Stimulated activated CD4-positive, alpha-beta T cell treated with anti-CD3 and anti-CD28 coated beads, Interleukin-15, amount 100 ng/mL, for 1 hour (primary cell): ENCODE measurements at places on chromosomes 3 and 15.

GRCh38 chr3:3739330-3740060 lies 59.7 kb upstream of the LRRN1 start:
- DNase-seq, result no peak

- DNase-seq, result no peak
These were observed 169.3 kb downstream of the RAB11A start for GRCh38 chr15:66038387-66039116.

DNA sequence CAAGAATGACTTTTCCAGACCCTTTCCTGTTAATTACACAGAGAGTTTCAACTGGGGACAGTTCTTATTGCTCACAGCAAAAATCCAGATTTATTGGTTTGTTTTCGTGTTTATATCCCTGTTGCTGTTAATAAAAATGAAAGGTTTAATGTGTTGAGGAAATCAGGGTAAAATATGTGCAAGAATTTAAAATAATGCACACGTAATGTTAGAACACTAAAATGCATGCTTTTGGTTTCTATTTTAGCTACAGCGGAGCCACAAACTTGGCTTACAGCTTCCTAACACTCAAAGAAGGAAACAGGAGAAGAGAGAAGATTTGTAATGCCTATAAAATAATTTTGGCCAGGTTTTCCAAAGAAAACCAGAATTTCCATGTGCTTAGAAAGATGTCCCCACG lies 62.7 kb downstream of the CASR start:
- no peak for DNase-seq

DNA sequence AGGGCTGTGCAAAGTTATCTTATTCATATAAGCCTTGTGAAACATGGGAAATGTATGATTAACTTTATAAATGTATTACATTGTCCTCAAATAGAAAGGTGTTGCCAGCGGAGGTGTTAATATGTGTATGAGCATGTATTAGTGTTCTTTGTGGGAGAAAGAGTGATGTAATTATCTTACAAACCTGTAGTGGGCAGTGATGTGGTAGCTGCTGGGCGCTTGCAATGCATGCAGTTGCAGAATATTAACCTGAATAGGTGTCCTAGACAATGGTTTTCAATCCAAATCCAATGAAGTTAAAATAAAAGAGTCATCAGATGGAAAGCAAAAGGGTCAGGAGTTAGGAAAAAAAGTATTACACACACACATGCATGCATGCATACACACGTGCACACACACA lies 881.3 kb upstream of the CADM2 start:
- DNase-seq, result no peak

DNA sequence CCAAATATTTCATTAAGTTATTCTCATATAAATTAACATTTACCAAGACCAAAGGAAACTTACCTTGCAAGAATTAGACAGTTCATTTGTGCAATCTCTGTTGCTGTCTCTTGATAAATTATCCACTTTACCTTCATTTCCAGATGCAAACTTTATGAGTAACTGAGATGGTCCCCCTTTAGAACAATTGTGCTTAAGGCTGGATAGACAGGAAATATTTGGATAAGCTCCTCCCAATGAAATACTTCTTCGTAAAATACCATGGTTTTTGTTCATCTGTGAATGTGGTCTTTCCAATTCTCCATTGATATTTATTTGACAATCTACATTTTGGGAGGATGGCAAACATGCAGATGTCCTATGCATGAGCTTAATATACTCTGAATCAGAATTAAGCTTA lies 78.2 kb downstream of the NEDD4 start:
- DNase-seq, result no peak

GRCh38 chr3:106086636-106087035 lies 217.8 kb upstream of the CBLB start:
- no peak for DNase-seq

- DNase-seq, result no peak
These were observed 22.9 kb upstream of the THUMPD3 start for GRCh38 chr3:9339761-9340471.

- DNase-seq, result no peak
These were observed 208.4 kb upstream of the DPPA4 start for GRCh38 chr3:109545746-109546145.

GRCh38 chr15:26971271-26972018 lies 464 bp downstream of the GABRG3 start:
- DNase-seq, result no peak

DNA sequence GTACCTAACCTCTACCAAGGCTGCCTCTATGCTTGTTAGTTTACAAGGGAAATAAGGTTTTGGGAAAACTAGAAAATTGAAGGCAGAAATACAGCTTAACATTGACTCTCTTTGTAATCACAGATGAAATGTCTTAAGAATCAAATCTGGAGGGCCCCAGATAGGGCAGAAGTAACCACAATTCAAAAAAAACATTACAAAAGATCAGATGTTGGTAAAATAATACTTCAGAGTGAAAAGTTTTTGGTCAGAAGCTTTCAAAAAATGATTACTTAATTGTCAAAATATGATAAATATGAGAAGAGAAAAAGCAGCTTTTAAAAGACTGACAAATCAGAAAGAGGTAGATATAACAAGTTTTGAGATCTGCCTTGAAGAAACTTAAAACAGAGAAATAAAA lies 425.1 kb upstream of the NECTIN3 start:
- DNase-seq, result no peak

DNA sequence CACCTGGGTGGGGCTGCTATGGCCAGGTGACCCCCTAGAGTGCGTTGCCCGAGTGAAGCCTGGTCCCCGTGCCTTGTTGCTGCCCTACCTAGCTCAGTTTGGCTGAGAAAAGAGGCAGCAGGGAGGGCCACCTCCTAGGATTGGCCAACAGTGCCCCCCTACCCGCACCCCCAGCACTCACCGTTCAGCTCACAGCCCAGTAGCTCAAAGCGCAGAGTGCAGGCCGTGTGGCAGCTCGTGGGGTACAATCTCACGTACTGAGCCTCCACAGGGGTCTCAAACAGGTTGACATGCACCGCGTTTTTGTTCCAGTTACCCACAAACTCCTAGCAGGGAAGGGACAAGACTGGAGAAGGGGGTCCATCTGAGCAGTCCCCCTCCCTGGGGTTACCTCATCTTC lies 7.6 kb downstream of the MFGE8 start:
- no peak for DNase-seq

DNA sequence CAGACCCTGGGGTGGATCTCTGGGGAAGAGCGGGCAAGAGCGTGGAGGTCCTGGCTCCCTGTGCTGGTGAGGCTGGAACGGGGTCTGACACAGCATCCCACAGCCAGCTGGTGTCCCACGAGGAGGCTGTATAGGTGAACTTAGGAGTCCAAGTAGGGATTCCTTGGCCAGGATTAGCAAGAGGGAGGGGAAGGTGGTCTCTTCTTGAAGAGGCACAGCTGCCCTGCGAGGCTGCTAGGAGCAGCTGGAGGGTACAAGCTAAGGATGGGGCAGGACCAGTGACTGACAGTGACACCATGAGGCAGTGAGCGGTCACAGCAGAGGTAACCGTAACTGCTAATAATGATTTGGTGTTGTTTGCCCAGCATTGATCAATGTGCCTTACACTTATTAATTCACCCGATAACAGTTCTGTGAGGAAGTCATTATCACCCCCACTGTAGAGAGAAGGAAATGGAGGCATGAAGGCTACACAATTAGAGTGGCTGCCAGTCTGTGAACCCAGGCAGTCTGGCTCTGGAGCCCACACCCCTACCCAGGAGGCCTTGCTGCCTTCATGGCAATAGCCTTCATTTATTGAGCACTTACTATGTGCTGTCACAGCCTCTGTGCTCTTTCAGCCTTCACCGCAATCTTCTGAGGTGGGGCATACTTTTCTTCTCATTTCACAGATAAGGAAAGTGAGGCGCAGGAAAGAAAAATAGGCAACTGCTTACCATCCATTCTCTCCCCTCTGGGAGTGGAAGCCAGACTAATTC lies 59.4 kb downstream of the TMEM44 start:
- peak; percentile 14 for DNase-seq

DNA sequence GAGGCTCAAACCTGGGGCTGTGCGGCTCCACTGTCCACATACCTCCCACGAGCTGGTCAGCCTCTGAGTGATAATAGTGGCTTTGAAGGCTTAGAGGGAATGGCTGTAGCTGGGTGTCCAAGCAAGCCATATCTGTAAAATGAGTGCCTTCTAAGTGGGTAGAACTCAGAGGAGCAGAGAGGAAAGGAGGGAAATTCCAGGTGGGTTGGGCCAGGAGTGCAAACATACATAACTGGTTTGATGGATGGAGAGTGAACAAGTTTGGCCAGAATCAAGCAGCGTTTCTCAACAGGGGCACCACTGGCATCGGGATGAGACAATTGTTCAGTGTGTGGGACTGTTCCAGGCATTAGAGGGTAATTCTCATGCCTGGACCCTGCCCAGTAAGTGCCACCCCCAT lies 91.1 kb downstream of the ASB7 start:
- no peak for DNase-seq

DNA sequence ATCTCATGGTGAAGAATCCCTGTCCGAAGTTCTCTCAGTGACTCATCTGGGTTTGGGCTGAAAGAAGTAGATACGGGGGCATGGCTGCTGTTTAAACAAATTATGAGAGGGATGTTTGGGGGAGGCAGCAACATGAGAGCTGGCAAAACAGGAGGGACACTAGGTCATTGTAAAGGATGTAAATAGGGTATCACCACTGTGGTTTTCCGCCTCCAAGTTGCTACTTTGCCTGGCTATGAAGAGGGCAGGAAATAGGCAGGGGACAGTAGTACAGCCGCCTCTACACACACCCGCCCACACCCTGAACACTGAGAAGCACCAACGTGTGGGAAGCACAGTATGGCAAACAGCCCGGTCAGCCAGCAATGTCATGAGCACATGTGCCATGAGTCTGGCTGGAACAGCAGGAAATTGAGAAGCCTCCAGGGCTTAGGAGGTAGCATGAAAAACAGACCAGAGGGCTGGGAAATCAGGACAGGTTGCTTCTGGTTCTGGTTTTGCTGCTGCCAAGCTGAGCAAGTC lies 17.1 kb downstream of the HEXA start:
- no peak for DNase-seq

GRCh38 chr3:156637480-156638022 lies 36.8 kb upstream of the TIPARP start:
- DNase-seq, result no peak

DNA sequence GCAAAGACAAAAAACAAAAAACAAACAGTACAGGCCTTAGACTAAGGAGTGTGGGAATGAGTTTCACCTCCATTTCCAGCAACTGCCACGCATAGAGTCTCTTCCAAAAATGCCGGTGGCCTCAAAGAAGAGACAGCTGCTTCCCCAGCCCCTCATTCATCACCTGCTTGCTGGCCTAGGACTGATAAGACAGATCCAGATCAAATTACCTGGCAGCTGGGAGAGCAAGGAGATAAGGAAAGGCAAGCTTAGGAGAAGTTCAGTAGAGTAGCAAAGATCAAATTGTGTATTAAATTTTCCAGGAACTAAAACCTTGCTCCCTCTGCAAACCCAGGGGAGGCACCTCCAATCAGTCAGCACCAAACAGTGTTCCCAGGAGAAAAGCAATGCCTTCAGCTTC lies 325.8 kb upstream of the CTNNB1 start:
- DNase-seq, result no peak

GRCh38 chr3:121918779-121919483 lies 24.7 kb downstream of the SLC15A2 start:
- no peak for DNase-seq

DNA sequence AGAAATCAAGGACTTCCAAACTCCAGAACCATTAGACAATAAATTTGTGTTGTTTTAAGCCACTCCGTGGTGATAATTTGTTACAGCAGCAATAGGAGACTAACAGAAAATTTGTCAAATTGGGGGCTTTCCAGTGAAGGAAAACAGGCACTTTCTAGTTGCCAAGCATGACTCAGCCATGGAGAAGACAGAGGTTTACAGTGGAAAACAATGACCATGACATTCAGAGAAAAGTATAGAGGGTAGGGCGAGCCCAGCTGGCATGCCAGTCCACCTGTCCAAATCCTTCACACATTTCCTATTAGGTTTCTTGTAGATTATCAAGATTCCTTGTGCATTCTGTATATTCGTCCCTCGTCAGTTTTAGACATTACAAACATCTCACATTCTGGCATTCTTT lies 24.9 kb downstream of the SLCO2A1 start:
- DNase-seq, result no peak

- no peak for DNase-seq
These were observed 11.2 kb downstream of the SH3GL3 start for GRCh38 chr15:83458381-83458780.

GRCh38 chr15:49848807-49849206 lies 228.0 kb downstream of the DTWD1 start:
- DNase-seq, result no peak

DNA sequence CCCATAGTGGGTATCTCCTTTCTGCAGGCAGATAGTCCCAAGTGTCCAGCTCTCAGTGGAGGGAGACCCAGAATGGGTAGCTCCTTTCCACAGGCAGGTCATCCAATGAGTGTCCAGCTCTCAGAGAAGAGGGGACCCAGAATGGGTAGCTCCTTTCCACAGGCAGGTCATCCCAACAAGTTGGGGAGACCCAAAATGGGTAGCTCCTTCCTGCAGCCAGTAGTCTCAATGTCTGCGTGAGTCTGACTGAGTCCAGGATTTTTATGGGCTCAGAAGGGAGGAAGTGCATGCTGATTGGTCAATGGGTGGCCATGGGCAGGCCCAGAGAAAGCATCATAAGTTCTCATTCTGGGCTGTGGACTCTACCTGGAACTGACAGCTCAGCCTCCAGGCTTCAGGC lies 150.7 kb upstream of the P2RY1 start:
- DNase-seq, result no peak

DNA sequence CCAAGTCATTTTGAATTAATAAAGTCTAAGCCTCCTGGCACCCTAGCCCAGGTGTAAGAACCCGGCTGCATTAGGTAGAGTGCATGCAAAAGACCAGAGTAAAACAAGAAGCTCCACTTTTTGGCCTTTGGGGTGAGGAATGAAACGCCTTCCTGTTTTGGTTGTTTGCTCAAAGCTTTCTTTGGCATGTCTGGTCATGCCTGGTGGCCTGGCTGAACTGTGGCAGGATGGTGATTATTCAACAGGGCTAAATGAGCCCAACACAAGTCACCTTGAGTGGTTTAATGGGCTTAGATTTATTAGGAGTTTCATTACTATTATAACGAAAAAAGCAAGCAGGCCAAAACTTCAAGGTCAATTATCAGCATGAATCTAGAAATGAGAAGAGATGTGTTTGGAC lies 40.9 kb upstream of the LDHAL6B start:
- no peak for DNase-seq

DNA sequence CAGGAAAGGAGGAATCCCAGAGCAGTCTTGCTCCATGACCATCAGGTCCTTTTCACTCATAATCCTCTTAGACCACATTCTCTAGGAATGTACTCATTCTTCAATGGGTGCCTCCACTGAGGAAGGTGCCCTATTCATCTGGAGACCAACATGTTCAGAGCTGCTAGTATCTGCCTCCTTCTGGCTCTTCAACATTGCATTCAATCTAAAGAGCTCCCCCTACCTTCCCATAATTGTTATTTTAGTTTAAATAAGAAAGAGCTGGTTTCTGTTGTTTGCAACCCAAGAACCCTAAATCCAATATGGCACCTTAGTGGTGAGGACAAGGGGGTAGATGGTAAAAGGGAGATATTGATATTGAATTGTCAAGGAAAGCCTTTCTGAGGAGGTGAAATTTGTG lies 67.6 kb downstream of the SCN11A start:
- DNase-seq, result no peak

- no peak for DNase-seq
These were observed 49.6 kb upstream of the ST8SIA2 start for GRCh38 chr15:92343924-92344643.

GRCh38 chr3:102030661-102031060 lies 181.3 kb downstream of the NFKBIZ start:
- no peak for DNase-seq

GRCh38 chr3:181693280-181693679 lies 18.4 kb upstream of the SOX2 start:
- no peak for DNase-seq
